ENCODE measurements at places on chromosomes 4 and X.

DNA sequence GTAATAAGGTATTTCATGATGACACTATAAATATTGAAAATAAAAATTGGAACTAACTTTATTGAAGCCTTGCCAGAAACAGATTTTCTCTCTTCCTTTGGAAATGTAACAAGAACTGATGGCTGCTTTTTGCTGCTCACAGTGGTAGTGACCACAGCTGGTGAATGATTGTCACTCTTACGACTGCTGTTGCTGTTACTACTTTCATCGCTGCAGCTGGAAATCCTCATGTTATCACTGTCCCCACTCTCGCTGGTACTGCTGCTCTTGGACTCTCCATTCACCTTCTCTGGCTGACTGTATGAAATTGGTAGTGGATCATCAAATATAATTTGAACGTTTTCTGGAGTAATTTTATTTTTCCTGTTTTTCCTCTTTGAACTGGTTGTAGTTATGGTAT lies 28.5 kb upstream of the COX18 start:
- no peak for DNase-seq

- no peak for DNase-seq
Observed at GRCh38 chr4:109553130-109553529, 6.9 kb upstream of the MCUB start.

DNA sequence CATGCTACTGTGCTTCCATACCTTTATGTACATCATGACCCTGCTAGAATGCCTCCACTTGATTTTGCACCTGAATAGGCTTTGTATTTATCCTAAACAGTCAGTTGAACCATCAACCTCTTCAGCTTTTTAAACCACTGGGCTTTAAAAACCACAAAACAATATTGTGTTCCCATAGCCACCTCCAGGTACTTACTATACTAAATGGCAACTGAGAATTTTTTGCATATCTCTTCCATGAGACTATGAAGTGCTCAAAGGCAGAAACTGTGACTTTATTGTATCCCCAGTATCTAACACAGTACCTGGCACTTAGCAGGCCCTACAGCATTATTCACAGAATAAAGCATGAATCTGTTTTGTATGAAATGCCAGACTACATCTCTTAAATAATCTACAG lies 39.7 kb downstream of the ANAPC10 start:
- DNase-seq = no peak

- no peak for DNase-seq
Observed at GRCh38 chr4:161189286-161190134, 974.3 kb downstream of the FSTL5 start.

DNA sequence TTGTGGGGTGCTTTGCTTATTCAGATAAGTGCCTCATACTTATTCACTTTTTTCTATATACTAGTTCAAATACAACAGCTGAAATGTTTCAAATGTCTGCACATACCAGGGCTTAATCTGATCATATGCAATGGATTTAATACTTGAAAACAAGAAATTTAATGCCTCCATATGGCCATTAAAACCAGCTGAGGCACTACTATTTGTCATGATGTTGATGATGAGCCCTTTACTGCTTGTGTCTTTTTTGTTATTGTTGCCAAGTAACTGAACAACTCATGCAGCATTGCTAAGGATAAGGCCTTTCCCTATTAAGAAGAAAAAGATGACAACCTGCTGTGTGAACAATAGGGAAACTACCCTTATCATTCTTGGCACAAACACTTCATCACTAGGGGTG lies 52.5 kb downstream of the MAGEB10 start:
- no peak for DNase-seq

DNA sequence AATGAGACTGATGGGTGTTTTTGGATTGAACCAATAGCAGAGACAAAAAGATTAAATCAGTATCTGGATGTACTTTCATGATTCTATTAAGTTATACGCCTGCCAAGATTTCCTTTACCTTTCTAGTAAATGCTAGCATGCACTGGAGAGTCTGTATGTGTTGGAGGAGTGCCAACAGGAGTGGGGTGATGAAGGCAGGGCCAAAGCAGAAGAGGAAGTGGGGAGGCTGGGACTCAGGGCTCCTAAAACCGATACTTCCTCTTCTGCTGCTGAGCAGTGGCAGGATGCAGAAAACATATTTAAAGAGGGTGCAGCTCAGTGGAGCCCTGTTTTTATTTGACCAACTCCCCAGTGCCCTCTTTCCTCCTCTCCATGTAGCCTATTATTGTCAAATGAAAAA lies 5.6 kb downstream of the CYSLTR1 start:
- DNase-seq = no peak

All from urothelium cell line (cell line).